ENCODE measurements at places on chromosomes 6 and 20.

DNA sequence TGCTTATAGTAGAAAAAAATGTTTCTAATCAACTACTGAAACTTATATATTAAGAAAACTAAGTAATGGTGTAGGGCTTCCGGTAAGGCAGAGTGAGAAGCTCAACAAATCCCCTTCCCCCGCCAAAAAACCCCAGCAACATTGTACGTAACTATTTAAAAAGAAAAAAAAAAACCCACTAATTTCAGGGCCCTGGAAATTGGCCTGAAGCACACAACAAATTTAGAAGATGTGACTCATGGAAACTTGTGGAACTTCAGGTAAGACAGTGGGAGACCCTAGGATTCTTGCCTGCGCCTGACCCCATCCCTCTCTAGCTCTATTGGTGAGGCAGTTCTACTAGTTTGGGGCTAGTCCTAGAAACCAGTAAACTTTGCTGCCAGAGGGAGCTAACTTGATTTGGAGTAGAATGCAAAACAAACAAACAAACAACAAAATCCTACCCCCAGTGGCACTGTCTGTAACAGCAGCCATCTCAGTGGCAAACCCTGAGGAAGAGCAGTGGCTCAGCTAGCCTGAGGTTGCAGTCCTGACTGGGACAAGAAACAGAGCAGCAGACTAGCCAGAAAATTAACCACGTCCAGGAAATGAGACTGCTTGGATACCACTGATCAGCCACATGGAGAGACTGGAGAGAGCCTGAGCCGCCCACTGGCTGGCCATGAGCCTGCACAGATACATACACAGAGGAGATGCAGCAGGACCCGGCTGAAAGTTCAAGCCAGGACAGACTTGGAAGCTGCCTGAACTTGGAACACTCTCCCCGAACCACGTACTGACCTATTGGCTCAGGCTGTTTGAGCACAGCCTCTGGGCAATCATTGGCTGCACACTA, 135.1 kb downstream of the TBXT start:
- DNase-seq = no peak

DNA sequence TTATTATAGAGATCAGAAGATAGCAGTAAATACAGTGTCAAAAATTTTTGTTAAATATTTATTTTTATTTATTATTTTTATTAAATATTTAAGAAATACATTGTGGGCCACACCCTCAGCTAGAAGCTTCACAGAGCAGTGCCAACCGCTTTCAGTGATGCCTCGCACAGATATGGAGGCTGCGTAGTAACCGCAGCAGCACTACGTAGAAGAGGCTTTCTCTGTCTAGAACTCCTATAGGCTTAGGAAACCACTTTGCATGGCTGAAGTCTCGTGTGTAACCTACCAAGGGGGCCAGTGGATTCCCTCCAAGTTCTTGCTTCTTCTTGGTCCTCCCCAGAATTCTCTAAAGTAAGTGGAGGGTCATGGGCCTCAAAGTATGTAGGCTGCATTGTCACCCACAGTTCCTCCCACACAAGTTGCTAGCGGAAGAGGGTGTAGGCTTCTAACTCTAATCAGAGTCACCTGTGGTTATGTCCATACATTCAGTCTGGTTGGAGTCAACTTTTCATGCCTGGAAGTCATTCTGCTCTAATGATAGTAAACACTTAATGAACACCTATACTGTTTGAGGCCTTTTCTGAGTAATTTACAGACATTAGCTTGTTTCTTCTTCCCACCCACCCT, 285.6 kb downstream of the CDKAL1 start:
- DNase-seq = no peak

- DNase-seq = no peak
Measured at GRCh38 chr6:24898676-24899075, 37.1 kb downstream of the RIPOR2 start.

GRCh38 chr6:137230547-137230946, 11.4 kb upstream of the IFNGR1 start:
- no peak for DNase-seq

DNA sequence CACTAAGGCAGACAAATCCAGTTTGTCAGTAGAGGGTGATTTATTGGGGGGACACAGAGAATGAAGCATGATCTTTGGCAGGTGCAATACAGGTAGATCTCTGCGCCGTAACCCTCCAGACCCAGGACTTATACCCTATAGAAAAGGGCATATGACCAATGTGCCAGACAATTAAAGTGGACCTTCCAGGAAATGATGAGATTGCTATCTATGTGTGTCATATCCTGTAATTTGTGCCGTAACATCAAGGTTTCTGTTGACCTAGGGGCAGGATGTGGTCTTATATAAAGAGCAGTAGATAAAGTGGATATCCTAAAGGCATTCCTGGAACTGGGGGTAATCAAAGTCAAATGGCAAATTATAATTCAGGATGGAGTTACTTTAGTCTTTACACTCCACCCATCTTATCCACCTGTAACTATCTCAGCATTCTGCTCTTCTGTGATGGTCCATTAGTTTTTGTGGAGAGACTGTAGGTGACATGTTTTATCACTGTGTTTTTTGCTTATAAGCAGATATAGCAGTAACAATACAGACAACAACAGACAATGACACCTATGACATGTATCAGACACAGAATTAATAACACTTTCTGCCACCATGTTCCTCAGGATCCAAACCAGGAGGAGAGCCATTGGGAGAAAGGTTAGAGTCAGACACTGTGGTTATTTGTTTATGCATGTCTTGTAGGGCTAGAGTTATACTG, 43.1 kb upstream of the ZNF337 start:
- DNase-seq = no peak
